Pulmonary artery endothelial cell (primary cell): ENCODE measurements at places on chromosomes 2 and 18. TPM values are rescaled to one million over a fixed set of nuclear protein-coding genes. Genes with fewer than 3 reads are reported as not detected.

The SPATA3 gene
- total RNA-seq = not detected in 2 replicates

- no peak for DNase-seq
These were observed 39.7 kb downstream of the EPB41L5 start for GRCh38 chr2:120052597-120052996.

- DNase-seq = no peak
These were observed at the start of gene MAL for GRCh38 chr2:95025406-95026319. Gene MAL, plus strand, starts transcription at chr2:95025708. Its CDS starts 85 bp downstream, at chr2:95025793.

DNA sequence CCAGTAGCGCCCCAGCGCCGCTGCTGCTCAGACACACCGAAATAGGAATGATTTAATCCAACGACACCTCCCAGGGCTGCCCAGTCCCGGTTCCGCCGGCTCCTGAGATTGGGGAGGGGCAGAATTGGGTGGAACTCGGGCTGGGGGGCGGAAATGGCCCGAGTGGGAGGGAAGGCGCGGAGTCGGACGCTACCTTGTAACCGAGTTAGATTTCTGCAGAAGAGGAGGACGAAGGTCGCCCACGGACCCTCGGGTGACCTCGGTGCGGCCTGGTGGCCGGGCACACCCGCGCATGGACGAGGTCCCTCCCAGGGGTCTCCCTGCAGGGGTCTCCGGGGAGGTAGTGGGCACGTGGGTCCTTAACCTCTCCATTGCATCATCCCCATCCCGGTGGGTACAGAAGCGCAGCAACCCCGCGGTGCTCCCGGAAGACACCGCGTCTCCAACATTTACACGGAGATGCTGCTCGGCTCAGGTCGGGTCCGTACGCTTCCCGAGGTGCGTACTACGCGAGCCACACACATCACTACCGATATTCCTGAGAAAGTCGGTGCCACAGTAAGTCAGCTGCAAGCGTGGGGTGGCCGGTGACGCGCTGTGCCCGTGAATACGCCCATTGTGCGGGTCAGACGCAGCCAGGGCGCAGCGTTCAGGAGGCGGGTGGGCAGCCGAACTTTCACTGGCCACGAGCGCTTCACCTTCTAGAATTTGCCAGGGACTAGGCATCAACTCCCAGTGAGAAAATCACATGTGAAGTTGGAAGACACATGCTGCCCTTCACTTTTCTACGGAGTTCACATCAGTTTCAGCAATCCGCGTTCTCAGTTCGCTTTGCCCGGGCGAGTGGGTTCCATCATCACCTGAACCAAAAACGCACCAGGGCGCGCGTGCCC is 3.0 kb downstream of the ZNF516 start:
- DNase-seq = no peak

- DNase-seq = no peak
These were observed at the start of gene SCYGR4 for GRCh38 chr2:227617316-227618230. Gene SCYGR4, plus strand, starts transcription at chr2:227617498. Its CDS starts 0 bp downstream, at chr2:227617498.
